ENCODE measurements at places on chromosomes 5 and 9. TPM values are rescaled to one million over a fixed set of nuclear protein-coding genes. Genes with fewer than 3 reads are reported as not detected.

APBA1 gene
- 3.0 TPM for total RNA-seq

SLC27A6 gene
- total RNA-seq, result 2.9 TPM

DMXL1 gene
- total RNA-seq, result 158 TPM

CD14 gene
- 18.5 TPM for total RNA-seq

NR3C1 gene
- total RNA-seq, result 66.8 TPM

UGT3A1 gene
- not detected for total RNA-seq

DNA sequence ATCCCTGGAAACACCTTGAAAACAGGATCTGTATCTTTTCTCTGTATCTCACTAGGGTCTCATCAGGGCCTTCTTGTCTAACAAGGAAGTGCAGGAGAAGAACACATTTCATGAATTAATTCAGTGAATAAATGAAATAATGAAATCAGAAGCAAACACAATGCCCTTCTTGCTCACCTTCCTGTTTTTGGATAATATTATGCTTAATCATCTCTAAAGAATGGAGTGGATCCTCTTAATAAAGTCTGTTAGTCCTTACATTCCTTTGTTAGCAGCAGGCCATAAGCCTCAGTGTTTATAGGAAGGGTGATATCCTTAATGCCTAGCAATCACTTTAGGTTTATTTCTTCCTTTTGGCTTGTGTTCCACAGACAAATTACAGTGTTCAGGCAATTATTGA lies 837.1 kb upstream of the SEMA6A start:
- no peak for DNase-seq

- no peak for DNase-seq
Observed at GRCh38 chr9:16207161-16207560, 654.3 kb downstream of the CCDC171 start.

DNA sequence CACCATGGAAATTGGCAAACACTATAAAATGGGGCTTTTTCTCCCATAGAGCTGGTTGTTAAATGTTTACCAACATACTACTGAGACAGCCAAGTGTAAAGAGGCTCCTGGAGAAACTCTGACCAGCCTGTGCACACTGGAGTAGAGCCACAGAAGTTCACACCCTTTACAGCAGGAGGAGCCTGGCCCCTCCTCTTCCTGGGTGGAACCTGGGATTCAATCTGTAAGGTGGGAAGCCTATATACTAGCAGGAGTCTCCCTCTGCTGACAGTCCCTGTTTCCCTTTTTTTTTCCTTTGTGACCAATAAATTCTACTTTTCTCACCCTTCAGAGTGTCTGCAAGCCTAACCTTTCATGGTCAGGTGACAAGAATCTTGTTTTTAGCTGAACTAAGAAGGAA lies 10.4 kb upstream of the SLC30A5 start:
- DNase-seq, result no peak

GRCh38 chr9:14365670-14366069 lies 51.7 kb upstream of the NFIB start:
- no peak for DNase-seq

- no peak for DNase-seq
Observed at GRCh38 chr5:4684946-4685345, 455.2 kb upstream of the ADAMTS16 start.

DNA sequence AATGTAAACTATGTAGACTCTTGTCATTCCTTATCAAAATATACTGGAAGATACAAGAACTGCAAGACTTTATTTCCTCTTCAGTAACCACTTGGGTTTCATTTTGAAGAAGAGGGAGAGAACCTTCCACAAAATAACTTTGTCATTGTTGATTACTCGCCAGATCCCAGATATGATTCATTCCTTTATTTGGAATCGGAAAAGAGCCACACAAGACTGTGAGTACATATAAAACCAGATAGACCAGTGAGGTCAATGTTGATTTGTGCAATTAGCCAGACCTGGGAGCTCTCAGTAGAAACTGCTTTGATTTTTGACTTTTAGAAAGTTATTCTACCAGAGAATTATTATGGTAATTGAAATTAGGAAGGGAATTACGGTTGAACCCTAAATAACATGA lies 146.1 kb downstream of the TMEM167A start:
- no peak for DNase-seq

DNA sequence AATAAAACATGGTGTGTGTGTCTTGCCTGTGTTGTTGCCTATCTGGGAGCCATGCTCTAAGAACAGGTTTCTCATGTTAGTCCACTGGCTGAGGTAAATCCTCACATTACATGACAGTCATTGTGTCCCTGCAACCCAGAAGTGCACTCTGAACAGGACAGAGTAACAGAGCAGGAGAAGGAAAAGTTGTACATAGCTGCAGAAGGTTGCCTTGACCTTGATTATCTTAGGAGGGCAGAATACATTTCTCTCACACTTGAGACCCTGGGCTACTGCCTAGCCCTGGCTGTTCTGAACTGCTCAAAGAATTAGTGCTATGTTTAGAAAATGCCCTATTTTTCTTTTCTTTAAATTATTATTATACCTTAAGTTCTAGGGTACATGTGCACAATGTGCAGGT lies 16.9 kb downstream of the ZNF189 start:
- no peak for DNase-seq

DNA sequence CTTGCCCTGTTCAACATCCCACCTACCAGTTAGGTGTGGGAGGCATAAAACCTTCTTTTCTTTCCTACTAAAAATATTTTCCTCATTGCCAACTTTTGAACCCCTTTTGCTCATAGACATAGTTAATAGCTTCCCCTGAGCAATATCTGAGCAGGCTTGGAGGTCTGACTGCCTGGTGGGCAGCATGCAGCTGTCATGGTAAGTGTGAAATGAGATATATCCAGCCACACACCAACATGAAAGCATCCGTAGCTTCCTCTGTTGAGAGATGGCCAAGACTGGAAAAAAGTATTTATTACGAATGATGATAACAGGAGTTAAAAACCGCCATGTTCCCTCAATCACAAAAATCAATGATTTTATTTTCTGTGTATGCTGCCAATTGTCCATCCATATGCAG lies 190.1 kb downstream of the TMEM38B start:
- no peak for DNase-seq

DNA sequence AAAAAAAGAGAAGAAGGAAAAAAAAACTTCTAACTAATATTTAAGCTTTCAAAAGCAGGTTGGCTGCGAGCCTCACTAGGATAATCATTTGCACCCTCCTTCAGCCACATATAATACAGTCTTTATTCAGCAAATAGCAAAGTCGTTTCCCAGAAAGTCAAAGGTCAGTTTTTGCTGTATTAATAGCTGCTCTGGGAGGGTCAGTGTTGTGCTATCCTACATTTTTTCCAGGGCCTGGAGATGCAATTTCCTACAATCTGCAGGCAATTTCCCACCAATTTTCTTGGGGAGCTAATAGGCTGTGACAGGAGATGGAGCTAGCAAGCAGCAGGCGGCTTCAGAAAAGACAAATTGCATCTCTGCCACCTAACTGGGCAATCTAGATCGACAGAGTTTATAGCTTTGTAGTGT lies 136.8 kb downstream of the TLE1 start:
- DNase-seq, result no peak
